Activated naive CD4-positive, alpha-beta T cell treated with anti-CD3 and anti-CD28 coated beads for 36 hours (primary cell): ENCODE measurements at places on chromosomes 12 and 14.

- DNase-seq, result no peak
Observed at GRCh38 chr12:84648425-84648824, 264.2 kb downstream of the SLC6A15 start.

GRCh38 chr14:83467811-83468210 is 1934.2 kb upstream of the SEL1L start:
- DNase-seq, result no peak

GRCh38 chr12:120132863-120133385 is 16.4 kb upstream of the RAB35 start:
- DNase-seq, result no peak

- DNase-seq, result no peak
Observed at GRCh38 chr12:88579161-88579517, 1.1 kb downstream of the KITLG start.

GRCh38 chr12:12891080-12891880 is at the start of gene GPRC5A:
GPRC5A (plus strand) TSS chr12:12891562; CDS start chr12:12908250, 16,688 bp downstream.
- peak; percentile 64 for DNase-seq

DNA sequence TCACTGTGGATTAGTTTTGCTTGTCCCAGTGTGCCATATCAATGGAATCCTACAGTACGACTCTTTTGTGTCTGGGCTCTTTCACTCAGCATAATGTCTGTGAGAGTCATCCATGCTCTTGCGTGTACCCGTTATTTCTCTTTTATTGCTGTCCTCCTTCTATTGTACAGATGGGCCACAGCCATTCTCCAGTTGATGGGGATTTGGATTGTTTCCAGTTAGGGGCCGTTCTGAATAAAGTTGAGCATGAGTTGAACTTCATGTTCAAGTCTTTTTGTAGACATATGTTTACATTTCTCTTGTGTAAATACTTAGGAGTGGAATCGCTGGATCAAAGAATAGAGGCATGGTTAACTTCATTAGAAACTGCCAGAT is 38.3 kb downstream of the MYO1H start:
- no peak for DNase-seq

- DNase-seq, result no peak
Observed at GRCh38 chr14:21084998-21085853, 13.2 kb downstream of the ZNF219 start.

GRCh38 chr12:93234641-93235040 is 143.1 kb upstream of the NUDT4 start:
- DNase-seq, result no peak
